ENCODE measurements at places on chromosomes 7 and 10. TPM values are rescaled to one million over a fixed set of nuclear protein-coding genes. Genes with fewer than 3 reads are reported as not detected.

AKR1C4 gene
- not detected for total RNA-seq

TAS2R3 gene
- total RNA-seq, result 7.1 TPM

TFPI2 gene
- 9.8 TPM for total RNA-seq

FAM20C gene
- 67.1 TPM for total RNA-seq

ASB15 gene
- total RNA-seq, result 4.4 TPM

LIPK gene
- total RNA-seq, result not detected

GJD4 gene
- not detected for total RNA-seq

SMO gene
- 75.1 TPM for total RNA-seq

DRGX gene
- total RNA-seq, result not detected

SHH gene
- 1.8 TPM for total RNA-seq

TRIM50 gene
- 0.18 TPM for total RNA-seq

TACR2 gene
- total RNA-seq, result not detected

MYOZ1 gene
- total RNA-seq, result 196 TPM

RINT1 gene
- total RNA-seq, result 10.9 TPM

NRCAM gene
- total RNA-seq, result 17.8 TPM

TLX1 gene
- not detected for total RNA-seq

TDRD1 gene
- total RNA-seq, result 0.06 TPM

ACSM6 gene
- 0.12 TPM for total RNA-seq

NYAP1 gene
- 2.9 TPM for total RNA-seq

C7orf33 gene
- not detected for total RNA-seq

AGR3 gene
- 1.1 TPM for total RNA-seq

UCMA gene
- total RNA-seq, result not detected

BAIAP2L1 gene
- 4.4 TPM for total RNA-seq

SPACDR gene
- total RNA-seq, result 0.58 TPM

PVRIG gene
- not detected for total RNA-seq

NKX1-2 gene
- not detected for total RNA-seq

PSMG3 gene
- 22.7 TPM for total RNA-seq

NUDT5 gene
- 26.9 TPM for total RNA-seq

PNLIP gene
- 0.12 TPM for total RNA-seq

ADRA2A gene
- total RNA-seq, result 7.1 TPM

SPDYE5 gene
- total RNA-seq, result not detected

NKX2-3 gene
- not detected for total RNA-seq

GPR37 gene
- total RNA-seq, result 3.2 TPM

KIF11 gene
- 12.0 TPM for total RNA-seq

COL26A1 gene
- total RNA-seq, result 21.9 TPM

SLC18A3 gene
- not detected for total RNA-seq

NDUFB8 gene
- total RNA-seq, result 158 TPM

SPRN gene
- 1.7 TPM for total RNA-seq

TNS3 gene
- 127 TPM for total RNA-seq

SEMA3E gene
- total RNA-seq, result 2.6 TPM

FFAR4 gene
- 0.23 TPM for total RNA-seq

IDI2 gene
- not detected for total RNA-seq

CDHR3 gene
- 10.7 TPM for total RNA-seq

TLL2 gene
- total RNA-seq, result 0.53 TPM

WDR37 gene
- 16.6 TPM for total RNA-seq

ANKRD1 gene
- 1.3 TPM for total RNA-seq

GDF10 gene
- total RNA-seq, result 1.6 TPM
